Fibroblast of skin of left quadriceps (primary cell): ENCODE measurements at places on chromosomes 2 and 18.

DNA sequence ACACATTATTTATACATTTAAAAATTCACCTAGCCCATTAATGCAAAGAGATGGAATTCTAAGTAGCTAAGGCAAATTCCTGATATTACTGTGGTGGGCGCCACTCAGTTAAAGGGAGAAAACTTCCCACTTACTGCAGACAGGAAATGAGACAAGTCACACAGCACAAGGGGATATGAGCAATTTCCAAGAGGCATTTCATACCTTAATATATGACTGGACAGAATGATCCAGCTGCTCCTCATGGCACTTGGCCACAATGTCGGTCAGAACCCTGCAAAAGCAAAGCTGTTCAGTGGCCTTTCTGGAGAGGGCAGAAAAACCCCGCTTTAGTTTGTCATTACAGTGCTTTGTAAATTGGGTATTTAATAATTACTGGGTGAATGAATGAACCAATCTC is 121.4 kb upstream of the CCDC195 start:
- peak; percentile 49 for DNase-seq

DNA sequence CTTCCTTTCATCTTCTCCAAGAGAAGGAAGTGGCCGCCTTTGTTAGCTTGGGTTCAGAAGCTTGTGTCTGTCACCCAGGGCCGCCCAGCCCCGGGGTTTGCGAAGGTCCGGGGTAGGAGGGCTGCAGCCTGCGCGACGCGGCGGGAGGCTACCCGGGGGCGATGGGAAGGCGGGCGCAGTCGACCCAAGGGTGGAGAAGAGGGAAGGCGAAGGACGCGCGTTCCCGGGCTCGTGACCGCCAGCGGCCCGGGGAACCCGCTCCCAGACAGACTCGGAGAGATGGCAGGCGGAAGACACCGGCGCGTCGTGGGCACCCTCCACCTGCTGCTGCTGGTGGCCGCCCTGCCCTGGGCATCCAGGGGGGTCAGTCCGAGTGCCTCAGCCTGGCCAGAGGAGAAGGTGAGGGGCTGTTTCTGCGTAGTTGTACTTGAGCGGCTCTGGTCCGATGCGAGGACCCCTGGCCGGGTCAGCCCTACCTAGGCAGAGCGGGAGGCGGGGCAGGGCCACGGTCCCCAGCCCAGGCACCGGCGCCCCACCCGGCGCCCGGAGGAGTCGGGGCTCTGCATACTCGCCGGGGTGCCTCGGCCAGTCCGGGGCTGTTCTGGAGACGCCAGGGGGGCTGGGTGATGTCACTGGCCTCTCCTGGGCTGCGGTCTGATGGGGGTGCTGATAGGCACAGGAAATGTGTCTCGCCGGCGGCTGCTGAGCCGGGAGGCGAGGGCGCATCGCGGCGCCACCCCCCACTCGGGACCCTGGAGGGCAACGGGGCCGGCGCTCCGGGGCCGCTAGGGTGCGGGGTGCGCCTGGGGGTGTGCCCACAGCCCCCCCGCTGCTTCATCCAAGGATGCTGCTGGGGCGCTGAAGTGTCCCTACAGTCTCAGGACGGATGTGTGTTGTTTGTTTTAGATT is at the start of gene QPCT:
Gene QPCT (plus strand): TSS at position 178 of the 909 bp plus-strand sequence. CDS start 102 bp downstream, at position 280.
- no peak for DNase-seq

GRCh38 chr2:68569604-68570003 is 73.8 kb upstream of the PROKR1 start:
- peak; percentile 0 for DNase-seq

DNA sequence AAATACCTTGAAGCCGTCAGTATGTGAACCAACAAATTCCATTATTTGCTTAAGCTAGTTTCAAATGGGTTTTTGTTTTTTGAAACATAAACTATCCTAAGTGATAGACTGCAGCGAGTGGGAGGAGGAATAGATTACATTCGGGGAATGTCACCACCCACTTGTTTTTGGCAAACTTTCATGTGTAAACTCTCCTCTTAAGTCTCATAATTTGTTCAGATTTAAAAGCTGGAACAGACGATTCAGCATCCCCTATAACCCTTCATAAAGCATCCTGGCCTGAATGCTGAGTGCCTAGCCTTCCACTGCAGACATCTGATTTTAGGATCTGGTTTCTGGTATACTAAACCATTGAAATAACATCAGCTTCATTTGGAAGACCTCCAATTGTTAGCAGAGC is 51.0 kb downstream of the CPO start:
- no peak for DNase-seq

DNA sequence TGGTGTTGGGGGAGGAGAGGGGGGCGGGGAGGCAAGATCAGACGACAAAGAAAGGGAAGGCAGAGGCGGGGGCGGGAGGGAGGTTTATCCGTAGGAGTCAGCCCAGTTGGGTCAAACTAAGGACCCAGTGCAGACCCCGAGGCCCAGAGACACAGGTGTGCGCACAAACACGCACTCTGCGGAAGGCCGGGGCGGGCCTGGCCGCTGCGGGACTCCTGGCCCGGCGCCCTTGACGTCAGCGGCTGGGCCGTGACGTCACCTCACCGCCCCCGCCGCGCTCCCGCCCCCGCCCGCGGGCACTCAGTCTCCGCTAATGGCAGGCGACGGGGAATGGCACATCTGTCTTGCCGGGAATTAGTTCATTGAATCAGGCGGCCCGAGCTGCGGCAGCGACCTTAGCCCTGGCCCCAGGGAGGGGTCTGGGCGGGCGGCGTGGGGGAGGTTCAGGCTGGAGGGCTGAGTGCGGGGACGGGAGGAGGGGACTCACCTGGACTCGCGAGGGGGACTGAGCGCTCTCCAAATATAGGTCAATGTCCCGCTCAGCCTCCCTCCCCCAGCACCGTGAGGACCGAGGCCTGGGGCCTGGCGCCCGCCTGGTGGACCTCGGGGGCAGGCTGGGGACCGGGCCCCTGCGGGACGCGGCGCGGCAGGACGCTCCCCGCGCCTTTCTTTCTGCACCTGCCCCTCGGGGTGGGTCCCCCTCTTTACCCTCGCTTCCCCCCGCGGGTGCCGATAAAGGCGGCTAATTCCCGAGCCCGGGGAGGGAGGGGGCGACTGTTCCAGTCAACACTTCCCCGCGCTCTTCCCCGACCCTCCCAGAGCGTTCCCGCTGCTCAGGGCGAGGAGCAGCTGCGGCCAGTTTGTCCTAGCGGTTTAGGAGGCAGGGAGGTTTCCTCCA is 15.5 kb upstream of the ECEL1 start:
- no peak for DNase-seq

DNA sequence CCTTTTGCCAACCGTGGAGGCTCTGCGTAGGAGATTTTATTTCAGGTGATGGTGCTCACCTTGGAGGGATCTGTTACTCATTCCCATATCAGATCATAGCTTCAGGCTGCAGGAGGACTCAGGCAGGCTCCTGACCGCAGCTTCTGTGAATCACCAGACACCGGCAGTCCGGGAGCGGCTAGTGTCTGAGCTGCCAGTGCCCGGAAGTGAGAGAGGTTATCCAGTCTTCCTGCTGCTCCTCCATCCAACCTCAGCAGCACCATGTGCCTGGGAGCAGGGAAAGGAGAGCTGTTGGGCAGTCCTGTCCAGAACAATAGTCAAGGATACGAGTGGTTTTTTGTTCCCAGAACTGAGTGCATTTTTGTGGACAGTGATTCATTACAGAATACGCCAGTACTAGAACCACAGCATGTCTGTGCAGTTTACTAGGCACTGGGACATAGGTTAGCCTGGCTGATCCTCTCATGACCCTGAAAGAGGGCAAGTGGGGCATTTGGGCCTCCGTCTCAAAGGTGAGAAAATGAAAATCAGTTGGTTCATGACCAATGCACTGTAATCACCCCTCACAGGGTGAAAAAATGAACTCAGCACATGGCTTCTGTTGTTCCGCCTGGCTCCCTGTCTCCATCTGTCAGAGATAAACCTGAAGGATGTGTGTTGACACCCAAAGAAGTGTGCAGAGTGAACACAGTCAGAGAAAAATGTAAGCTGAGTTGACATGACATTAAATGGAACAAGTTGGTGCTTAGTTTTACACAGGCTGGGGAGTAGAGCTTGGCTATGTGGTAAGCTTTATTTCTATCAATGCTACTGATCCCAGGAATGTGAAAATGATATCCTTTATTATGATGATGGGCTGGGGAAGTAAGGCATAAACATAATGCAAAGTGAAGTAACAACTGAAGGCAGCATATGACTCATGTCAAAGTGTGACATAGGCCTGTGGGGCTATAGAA is 12.2 kb downstream of the FHOD3 start:
- peak; percentile 94 for DNase-seq

- no peak for DNase-seq
Measured at GRCh38 chr2:168561991-168562390, 105.9 kb downstream of the CERS6 start.

GRCh38 chr2:9170458-9171130 is 36.0 kb upstream of the ASAP2 start:
- DNase-seq, result no peak

- DNase-seq, result no peak
Measured at GRCh38 chr2:204023088-204023487, 86.5 kb downstream of the ICOS start.

DNA sequence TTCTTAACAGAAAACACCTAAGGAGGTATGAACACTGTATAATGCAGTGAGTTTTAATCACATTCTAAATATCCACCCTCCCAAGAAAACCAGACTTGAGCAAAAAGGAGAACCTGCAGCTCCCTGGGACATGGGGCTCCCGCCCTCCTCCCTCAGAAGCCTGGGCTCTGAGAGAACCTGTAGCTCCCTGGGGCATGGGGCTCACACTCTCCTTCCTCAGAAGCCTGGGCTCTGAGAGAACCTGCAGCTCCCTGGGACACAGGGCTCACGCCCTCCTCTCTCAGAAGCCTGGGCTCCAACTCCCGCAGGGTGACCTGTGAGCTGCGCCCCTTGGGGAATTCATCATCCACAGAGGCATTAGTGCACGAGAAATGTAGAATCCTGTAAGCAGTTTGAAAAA is 222.9 kb downstream of the SNTG2 start:
- DNase-seq, result no peak

GRCh38 chr2:146131785-146132184 is 1611.9 kb upstream of the ZEB2 start:
- DNase-seq, result no peak

- DNase-seq, result no peak
Measured at GRCh38 chr2:12207491-12207890, 461.1 kb downstream of the LPIN1 start.

DNA sequence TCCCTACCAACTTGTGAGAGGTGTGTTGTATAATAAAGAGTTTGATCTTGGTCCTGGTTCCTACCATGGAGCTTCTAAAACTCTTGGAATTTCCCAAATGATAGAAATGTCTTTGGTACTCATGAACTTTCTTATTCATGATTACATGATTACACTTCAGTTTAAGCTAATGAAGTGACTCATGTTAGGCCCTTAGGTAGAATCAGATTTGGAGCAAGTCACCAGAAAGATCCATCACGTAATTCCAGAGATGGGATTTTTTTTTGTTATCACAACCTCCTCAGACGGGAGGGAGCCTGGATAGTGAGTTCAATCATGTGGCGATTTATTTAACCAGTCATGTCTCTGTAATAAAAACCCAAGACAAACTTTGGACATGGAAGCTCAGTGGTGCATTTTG is 1287.6 kb upstream of the ZEB2 start:
- no peak for DNase-seq

- no peak for DNase-seq
Measured at GRCh38 chr2:111186933-111187332, 66.2 kb downstream of the BCL2L11 start.

DNA sequence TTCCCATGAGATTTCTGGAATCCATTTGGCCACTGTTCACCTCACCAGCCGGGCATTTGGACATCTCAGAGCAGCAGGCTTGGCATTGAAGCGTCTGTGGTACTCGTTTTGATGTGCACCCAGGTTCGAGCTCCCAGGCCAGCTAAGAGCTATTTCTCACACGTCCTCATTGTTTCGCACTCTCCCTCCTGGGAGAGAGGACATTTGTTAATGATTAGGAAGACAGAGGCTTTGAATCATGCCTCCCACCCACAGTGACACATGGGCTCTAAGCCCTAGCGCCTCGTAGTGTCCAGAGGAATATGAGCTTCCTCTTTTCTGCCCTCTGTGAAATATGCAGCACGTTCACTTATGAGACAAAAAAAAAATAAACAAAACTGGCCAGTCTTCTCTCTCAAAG is 361.8 kb downstream of the RND3 start:
- peak; percentile 80 for DNase-seq

DNA sequence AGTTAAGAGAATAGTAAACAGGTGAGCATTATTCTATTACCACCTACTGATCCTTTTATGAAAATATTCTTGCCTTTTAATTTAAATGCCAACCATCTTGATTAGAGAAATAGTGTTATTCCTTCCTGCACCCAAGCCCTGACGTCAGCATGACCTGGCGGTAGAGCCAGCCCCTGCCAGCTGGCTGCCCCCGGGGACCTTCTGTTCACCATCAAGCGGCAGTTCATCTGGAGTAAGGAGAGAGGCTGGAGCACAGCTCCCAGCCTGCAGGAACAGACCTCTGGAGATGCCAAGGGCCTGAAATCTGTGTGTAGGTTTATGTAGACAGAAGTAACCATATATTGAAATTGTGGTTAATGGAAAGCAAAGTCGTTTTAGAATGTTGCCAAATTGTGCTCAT is 171.8 kb downstream of the GBX2 start:
- no peak for DNase-seq

DNA sequence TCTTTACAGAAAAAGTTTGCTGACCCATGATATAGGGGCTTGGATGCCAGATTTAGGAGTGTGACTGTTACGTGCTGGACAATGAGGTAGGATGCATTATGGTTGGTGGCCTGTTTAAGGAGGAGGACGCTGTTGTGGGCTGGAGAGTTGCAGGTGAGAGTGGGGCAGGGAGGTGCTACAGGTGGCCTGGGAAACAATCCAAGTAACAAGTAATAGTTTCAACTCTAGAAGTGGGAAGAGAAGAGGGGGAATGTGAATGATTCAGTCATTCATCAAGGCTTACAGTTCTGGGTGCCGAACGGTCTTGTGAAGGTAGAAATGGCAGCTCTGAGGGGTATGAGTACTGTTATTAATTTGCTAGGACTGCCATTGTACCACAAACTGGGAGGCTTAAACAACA is 6.2 kb downstream of the FABP1 start:
- DNase-seq, result no peak

GRCh38 chr2:46966576-46966975 is 51.0 kb upstream of the MCFD2 start:
- no peak for DNase-seq

DNA sequence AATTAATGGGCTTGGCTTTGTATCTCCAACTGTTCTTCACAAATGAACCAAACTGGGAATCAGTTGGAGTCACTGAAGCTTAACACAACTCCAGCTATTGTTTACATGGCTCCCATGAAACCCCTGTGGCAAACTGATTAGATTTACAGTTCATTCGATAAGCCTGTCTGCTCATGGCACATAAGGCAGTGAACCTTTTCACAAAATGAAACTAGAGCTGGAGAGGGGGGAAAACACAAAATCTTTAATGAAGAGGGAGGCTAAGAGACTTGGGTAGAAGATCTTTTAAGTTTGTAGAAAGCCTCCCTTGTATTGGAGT is 11.6 kb upstream of the ITGA6 start:
- DNase-seq, result no peak
